Epithelial cell of proximal tubule (primary cell): ENCODE measurements at places on chromosomes 13 and 19.

DNA sequence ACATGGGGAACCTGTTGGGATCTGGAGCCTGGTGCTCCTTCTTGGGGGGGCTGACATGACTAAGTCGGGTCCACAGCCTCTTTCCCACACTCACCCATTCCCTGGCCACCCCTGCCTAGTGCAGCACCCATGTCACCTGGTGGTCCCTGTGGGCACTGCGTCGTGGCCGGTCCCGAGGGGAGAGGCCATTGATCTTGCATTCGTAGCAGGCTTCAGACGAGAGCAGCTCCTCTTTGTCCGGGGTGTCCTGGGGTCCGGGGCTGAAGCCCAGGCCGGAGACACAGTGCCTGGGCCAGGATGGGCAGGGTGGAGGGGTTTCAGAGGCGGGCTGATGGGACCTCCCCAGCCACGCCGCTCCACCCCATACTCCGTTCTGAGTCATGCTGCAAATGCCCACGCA, 19.4 kb downstream of the CCL25 start:
- DNase-seq = no peak

- DNase-seq = no peak
Observed at GRCh38 chr19:6723108-6723618, 2.7 kb upstream of the C3 start.

DNA sequence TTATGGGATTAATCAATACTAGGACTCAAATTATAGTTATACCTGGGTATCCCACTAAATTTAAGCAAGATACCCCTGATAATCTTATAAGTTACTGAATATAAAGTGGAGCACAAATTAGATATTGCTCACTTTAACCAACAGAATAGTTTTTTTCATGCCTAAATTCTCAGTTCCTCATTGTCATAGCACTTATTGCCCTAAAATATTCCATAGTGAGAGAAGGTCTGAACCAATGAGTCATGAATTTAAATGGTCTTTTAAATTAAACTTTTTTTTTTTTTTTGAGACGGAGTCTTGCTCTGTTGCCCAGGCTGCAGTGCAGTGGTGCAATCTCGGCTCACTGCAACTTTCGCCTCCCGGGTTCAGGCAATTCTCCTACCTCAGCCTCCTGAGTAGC, 42.4 kb downstream of the ZNF136 start:
- DNase-seq = no peak

GRCh38 chr13:49300276-49300675, 52.6 kb downstream of the CDADC1 start:
- DNase-seq = no peak

DNA sequence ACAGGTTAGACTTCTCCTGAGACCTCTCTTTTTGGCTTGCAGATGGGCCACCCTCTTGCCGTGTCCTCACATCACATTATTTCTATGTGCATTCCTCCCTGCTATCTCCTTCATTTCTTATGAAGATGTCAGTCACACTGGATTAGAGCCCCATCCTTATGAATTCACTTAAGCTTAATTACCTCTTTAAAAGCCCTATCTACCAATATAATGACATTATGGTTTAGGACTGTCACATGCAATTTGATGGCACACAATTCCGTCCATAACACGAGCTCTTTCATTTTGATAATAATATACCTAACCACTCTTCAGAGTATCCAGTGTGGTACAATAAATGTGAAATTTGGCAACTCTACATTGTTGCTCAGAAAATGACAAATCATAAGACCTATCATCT, 1037.3 kb downstream of the DIAPH3 start:
- no peak for DNase-seq

DNA sequence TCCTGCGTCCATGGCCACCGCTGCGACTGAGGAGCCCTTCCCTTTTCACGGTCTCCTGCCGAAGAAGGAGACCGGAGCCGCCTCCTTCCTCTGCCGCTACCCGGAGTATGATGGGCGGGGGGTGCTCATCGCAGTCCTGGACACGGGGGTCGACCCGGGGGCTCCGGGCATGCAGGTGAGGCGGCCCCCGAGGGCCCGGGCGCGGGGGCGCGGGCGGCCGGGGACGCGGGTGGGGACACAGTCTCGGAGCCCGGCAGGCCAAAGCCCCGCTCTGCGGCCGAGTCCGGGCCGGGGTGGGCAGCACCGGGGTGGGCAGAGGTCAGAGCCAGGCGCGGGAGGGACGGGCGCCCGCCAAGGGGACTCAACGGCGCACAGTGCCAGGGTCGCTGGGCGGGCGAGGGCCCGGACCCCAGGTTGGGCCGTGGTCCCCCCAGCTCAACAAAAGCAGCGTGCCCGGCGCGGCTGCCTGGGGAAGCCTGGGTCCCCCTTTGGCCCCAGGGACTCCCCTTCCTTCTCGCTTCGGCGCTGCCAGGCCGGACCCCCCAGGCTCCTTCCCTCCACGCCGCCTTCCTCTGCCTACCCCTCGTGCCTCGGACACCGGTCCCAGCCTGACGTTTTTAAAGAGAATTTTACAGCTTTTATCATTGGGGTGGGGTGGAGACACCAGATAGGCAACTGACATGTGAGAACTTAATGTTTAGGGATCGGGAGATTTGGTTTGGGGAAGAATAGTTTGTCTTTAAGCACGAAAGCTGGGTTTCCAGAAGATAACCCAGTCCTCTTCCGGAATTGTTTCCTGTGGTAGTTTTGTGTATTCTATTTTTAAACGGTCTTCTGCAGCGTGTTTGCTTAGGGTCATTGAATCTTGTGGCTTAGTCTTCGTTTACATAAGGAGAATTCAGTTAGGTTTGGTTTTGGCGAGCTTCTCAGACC, 509 bp downstream of the TPP2 start:
- DNase-seq = no peak
